NCI-H1694 treated with DMSO at 0.1 percent for 48 hours (cell line): ENCODE measurements at places on chromosomes 7 and 10.

DNA sequence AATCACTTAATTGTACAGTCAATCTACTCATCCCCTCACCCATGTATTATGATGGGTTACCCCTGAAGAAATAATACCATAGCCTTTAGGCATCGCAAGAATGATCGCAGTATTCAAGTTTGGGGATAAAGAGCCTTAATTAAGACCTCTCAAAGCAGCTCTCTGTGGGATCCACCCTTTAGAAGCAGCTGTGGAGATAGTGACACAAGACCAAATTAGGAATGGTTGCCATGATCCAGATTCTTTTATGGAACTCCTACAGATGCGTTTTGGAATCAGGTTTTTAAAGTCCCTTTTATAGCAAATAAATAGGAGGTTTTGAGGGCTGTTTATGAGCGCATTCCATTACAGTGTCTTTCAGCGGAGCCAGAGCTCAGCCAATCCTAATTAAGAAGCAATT is 12.2 kb downstream of the TES start:
- DNase-seq: no peak

- no peak for DNase-seq
Measured at GRCh38 chr10:2933924-2934323, 133.4 kb upstream of the PFKP start.

DNA sequence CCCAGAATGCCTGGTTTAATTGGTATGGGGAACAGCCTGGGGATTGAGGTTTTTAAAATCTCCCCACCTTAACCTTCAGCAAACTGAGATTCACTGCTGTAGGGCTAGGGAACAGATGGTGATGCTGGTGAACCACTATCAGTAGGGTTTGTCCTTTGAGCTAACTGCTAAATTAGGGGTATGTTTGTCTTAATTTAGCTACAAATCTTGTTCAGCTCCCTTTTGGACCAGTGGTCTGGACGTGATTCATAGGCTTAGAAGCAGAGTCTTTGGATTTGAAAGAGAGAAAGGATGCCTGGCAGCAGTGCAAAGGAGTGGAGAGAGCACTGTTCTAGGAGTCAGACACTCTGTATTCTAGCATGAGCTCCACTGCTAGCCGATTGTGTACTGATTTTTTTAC is 2.8 kb downstream of the HDAC9 start:
- DNase-seq: no peak

- DNase-seq: no peak
Measured at GRCh38 chr7:155701972-155702544, 57.6 kb downstream of the RBM33 start.

DNA sequence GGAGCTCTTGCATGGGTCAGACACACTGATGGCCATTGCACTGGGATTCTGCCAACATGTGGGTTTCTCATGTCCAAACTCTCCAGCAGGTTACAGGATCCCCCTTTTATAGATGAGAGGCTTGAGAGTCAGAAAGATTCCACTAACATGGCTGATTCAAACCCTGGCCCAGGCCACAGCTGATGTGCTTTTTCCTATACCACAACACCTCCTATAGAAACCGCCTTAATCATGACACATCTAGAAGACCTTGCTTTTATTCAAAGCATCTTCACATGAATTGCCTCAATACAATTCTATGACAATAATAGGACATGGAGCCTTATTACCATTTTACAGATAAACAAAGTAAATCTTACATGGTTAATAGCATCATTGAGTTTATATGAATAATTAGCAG is 188.6 kb downstream of the DPY19L1 start:
- DNase-seq: no peak

DNA sequence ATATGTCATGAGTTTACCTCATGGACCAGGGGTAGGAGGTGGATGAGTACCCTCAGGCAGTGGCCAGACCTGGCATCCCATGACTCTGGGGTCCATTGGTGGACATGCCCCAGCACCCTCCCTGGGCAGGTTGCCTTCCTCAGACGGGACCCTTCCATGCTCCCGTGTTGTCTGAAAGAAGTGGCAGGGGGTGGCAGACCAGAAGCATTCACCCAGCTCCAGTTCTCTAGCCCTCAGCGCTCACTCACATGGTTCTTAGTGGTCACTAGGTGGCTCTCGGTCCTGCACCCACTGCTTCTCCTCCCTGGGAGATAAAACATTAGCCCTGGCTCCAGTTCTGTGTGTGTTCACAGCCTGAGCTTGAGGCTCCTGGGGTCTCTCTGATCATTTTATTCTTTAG is 6.0 kb downstream of the RBP3 start:
- no peak for DNase-seq

- DNase-seq: no peak
Measured at GRCh38 chr7:112047421-112047820, 158.8 kb downstream of the DOCK4 start.

DNA sequence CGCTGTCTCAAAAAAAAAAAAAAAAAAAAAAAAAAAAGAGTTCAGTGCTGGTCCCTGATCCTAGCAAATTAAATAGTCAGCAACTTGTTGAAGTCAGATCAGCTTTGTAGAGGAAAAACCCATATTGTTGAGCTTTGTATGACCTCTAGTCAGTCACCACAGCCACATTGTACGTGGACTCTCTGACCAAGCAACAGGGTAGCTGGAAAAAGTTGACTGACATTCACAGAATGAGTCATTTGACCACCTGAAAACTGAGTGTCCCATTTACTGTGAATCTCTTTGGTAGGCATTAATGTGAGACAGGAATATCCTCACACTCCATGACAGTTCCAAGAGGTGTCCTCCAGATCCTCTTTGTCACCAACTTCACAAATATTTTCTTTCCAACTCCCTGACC is 371.1 kb downstream of the LRRTM3 start:
- no peak for DNase-seq

DNA sequence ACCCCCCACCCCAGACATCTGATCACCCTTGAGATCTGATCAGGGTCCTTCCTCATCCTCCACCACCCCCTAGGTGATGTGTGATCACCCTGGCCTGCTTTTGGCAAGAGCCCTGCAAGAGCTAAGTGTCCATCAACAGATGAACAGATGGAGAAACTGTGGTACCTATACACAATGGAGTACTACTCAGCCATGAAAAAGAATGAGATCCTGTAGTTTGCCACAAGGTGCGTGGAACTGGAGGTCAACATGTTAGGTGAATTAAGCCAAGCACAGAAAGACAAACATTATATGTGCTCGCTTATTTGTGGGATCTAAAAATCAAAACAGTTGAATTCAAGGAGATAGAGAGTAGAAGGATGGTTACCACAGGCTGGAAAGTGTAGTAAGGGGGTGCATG is 209.1 kb downstream of the USP6NL start:
- DNase-seq: no peak

GRCh38 chr7:150516956-150517745 is 2.5 kb downstream of the GIMAP7 start:
- DNase-seq: no peak

DNA sequence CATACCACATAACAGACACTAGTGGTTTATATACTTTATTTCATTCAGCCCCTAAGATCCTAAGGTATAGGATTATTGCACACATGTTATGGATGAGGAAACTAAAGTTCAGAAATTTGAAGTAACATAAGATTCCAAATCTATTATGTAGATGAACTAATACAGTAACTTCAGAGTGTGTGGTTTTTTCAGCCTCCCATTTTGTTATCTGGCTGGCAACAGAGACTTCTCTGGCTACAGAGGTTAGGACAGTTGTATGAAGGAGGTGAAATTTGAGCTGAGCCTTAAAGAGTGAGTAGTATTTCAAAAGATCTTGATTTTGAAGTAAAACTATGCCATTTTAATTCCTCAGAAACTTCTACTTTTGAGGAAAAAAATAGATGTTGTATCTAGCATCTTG is 125.4 kb downstream of the MAPK8 start:
- DNase-seq: no peak

DNA sequence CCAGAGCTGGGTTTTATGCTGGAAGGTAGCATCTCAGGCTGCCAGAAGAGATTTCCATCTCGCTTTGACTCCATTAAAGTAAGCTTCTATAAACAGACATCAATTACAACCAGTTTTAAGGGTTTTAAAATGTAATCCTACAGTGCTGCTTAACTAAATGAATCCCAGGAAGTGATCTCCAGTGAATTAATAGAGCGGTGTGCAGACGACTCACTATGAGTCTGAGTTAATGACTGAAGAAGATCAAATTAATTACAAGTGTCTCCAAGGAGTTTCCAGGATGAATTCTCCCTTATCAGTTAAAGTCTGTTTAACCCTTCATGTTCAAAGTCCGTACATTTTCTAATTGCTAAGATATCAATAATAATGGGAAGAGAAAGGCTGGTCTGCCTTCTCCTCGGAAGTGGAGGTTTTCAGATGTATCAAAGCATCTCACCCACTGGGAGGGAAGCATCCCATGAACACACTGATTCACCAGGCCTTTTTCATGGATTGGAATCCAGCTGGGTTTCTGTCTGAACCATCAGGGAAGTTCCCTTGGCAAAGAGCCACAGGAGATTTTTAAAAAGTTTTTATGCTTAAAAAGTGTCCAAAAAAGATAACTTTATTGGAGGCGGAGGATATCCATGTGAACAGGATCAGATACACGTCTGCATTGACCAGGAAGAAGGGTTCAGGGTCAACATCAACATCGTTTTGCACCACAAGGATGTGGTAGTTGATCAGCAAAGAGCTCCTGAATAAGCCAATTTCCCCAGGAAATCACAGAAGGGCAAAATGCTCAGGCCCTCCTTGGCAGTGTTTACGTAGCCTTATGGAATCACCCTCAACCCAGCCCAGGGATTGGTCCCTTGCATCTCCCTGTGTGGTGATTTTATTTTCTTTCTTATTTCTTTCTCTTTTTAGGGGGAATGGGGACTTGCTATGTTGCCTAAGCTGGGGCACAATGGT is 288.2 kb downstream of the POU6F2 start:
- DNase-seq: no peak

DNA sequence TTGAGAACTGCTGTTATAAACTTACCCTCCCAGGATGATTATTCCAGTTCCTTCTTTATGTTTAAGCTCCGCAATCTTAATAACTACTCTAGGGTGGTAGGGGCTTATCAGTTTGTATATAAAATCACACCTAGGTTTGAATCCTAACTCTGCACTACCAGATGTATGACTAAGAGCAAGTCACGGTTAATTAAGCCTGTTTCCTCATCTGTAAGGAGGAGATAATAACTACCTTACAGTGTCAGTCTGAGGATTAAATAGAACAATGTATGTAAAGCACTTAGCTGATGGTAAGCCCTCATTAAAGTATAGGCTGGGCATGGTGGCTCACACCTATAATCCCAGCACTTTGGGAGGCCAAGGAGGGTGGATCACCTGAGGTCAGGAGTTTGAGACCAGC is 9.2 kb downstream of the DNA2 start:
- DNase-seq: no peak

DNA sequence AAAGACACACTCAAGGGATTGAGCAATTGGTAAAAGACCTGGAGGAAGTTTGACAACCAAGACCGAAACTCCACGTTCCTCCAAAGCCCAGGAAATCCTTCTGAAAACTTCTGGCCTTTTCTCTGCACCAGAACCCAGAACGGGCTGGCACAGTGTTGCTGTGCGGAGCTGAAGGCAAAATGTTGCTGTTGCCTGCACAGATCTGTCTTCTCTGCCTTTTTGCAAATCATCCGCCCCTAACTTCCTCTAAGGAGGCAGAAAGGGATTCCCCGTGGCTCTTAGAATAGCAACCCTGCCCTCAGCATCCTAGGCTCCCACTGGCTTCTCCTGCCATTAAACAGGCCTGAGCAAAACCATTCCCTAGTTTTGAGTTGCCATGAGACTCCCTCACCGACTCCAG is 44.9 kb downstream of the FIGNL1 start:
- DNase-seq: no peak

DNA sequence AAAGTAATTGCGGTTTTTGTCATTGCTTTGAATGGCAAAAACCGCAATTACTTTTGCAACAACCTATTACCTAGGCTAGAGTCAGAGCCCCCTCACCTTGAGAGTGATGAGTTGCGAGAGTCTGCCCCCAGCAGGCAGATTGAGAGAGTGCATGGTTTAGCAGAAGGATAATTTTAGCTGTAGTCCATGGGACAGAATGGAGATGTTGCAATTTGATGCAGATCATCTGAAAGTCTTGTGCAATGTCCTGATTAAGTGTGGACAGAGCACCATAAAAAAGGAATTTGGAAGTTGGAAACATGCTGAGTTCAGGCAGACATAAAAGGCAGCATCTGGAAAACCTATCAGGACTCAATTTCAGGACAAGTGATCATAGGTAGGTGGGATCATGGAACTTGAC is 48.7 kb downstream of the GPR141 start:
- DNase-seq: peak; percentile 3

- DNase-seq: peak; percentile 99
Measured at GRCh38 chr7:5423976-5424748, 528 bp upstream of the TNRC18 start.

- DNase-seq: peak; percentile 69
Measured at GRCh38 chr7:113159746-113160339, 41.5 kb upstream of the SMIM30 start.

- DNase-seq: no peak
Measured at GRCh38 chr7:116451957-116452729, 47.4 kb upstream of the CAV2 start.

DNA sequence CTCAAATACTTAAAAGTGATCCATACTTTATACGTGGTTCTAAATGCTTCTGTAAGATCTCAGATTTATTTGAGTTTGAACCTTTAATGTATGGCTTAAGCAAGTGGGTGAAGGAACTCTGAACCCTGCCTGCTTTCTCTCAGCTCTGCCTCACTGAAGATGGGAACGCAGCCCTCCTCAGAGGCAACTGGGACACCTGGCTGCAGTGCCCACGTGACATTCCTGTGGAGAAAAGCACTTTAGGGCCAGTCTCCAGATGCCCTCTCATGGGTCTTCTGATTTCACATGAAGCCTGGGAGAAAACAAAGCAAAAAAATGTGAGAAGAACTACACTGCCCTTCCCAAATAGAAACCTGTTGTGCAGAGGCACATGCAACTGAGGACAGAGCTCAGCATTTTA is 242.6 kb upstream of the ANKRD30A start:
- DNase-seq: no peak

DNA sequence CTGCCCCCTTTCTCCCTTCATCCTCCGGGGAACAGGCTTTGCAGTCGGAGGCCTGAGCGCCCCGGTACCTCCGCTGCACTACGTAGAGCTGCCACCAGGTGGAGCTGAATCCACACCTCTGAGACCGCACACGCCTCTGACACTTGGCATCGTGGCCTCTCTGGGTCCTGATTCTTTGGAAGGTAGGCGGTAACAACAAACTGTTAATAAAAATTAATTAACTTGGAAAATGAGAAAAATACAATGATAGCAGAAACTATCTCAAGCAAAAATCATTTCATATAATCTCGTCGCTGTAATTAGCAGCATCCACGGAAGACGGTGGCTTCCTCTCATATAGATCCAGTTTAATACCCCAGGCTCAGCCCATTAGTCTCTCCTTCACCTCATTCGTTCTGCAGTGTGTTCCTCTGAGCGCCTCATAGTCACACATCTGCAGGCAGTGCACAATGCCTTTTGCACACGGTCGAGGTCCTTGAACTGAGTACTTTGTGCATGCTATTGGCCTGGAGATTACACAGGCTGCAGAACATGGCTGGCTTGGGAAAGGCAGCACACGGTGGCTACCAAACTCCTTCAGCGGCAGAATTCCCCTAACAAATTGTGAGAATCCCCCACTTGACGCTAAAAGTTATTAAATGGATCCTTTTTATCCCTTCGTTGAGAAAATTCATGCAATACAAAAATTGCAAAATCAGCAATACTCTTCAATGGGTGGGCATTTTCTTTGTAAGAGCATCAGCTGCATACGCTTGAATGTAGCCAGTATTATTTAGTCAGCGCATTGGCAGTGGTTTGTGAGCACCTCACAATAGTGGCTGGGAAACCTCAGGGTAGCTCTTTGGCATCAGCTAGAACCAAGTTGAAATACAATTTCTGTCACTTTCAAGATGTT is 18.7 kb downstream of the OR9A2 start:
- peak; percentile 35 for DNase-seq

GRCh38 chr10:26528715-26529393 is 90.7 kb downstream of the APBB1IP start:
- DNase-seq: no peak
